ENCODE measurements at places on chromosomes 7 and 10. TPM values are rescaled to one million over a fixed set of nuclear protein-coding genes. Genes with fewer than 3 reads are reported as not detected.

- H3K27ac ChIP-seq = peak overlapping the region; percentile 21
- DNase-seq = no peak
- peaks cover 41% of the 10 kb centered on the region for H3K36me3 ChIP-seq
- no peak overlapping the region for H3K4me3 ChIP-seq
Observed at GRCh38 chr10:28593811-28594210, 60.9 kb downstream of the WAC start.

LRMDA gene
- total RNA-seq = 0.06 TPM

MRPS24 gene
- 193 TPM for total RNA-seq

GRCh38 chr7:149791411-149792219 is 18.2 kb upstream of the ZNF467 start:
- no peak overlapping the region for H3K4me3 ChIP-seq
- H3K27ac ChIP-seq = no peak overlapping the region
- no peaks in the 10 kb centered on the region for H3K36me3 ChIP-seq
- H3K4me1 ChIP-seq = no peaks in the 10 kb centered on the region
- DNase-seq = no peak
